Stimulated activated CD8-positive, alpha-beta memory T cell treated with anti-CD3 and anti-CD28 coated beads, Interleukin-15, amount 100 ng/mL, for 1 hour (primary cell): ENCODE measurements at places on chromosomes 2 and 18.

DNA sequence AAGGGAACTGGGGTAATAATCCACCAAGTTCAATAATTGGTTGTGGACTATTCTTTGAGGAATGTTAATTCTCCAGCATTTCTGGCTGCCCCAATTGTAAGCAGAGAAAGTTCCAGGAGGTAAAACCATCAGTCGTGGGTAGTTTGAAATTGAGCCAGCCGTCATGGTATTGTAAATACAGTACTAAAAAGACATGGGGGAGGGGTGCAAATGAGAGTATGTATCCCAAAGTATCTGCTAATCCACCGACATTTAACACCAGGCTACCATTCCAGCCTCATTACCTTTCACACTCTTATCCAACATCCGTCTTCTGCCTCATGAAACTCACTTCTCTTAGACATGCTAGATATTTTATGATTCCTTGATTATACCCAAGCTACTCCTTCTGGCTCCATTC, 507.9 kb downstream of the ERBB4 start:
- DNase-seq: no peak

DNA sequence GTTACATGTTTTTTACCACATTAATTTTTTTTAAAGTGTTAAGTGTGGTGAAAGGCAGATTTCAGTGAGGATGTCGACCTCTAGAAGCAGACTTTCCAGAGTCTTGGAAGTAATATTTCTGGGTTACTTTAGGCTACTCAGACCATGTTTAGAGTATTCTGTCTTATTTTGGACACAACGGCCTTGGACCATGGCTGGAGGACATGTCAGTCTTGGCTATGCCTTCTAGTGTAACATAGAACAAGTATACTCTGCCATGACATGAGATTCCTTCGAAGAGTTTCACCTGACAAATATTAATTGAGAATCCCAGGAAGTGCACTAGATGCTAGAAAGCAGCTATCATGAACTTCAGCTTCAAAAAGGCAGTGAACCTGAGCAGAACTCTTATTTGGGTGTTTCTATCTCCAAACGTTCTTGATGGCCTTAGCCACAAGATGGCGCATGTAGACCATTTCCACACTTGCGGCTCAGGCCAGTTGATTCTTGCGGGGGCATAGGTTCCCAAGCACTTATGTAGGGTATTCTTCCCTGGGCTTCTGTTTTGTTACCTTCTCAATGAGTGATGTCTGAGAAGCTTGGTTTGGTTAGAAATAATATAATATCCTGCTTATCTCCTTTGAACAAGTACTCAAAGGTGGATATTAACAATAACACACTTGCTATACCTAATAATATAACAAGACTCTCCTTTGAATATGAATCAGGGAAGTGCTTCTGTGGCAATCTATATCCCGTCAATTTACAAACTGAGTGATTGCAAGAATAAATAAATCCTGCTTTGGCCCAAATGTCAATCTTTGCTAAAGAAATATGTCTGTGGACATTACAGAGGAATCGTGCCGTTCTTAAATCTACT, 62.0 kb downstream of the CACNB4 start:
- DNase-seq: peak; percentile 14

DNA sequence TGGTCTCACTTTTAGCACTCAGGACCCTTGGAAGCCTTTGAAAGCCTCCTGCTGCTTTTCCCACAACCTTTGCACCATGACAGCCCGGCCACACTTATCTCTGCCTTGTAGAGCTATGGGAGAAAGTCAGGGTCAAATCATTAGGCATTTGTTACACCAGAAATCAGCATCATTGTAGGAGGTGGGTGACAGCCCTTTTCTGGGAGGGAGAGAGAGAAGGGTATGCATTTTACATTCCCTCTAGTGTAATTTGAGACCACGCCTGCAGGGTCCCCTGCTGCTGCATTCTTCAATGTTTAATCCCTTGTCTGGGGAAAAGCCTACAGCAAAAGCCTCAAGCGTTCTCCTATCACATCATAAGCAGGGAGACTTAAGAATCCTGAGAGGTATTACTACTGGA, 766.8 kb upstream of the FAM98A start:
- DNase-seq: no peak

DNA sequence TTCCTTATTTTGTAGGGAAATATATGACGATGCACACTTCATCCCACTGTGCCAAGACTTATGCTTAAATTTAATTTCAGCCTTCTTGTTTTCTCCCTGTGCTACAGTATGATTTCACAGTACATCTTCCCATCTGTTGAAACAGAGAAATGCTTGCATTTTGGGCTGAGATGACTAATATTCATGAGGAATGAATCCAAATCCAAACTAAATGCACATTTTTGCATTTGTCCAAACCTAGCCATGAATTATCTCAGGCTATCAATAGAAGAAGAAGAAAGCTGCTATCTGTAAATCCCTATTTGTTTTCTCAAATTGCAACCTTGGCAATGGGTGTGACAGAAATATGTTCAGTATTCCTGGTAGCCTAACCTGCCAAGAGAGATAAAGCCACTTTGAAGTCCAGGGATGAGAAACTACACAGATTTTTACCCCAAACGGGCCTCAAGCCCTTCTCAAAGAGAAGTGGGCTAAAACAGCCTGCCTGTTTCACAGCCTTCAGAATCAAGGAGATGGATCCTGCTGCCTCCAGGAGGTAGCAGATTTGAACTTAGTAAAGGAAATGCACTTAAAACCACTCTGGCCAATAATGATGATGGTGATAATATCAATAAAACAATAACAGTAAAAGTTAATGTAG, 306.9 kb upstream of the NT5C1B start:
- DNase-seq: no peak

- DNase-seq: no peak
These were observed 713.6 kb downstream of the SLC4A3 start for GRCh38 chr2:220341014-220341413.

- no peak for DNase-seq
These were observed 230.8 kb upstream of the SMIM21 start for GRCh38 chr18:75658330-75658729.

- DNase-seq: no peak
These were observed 131.6 kb downstream of the VAPA start for GRCh38 chr18:10045296-10045891.

DNA sequence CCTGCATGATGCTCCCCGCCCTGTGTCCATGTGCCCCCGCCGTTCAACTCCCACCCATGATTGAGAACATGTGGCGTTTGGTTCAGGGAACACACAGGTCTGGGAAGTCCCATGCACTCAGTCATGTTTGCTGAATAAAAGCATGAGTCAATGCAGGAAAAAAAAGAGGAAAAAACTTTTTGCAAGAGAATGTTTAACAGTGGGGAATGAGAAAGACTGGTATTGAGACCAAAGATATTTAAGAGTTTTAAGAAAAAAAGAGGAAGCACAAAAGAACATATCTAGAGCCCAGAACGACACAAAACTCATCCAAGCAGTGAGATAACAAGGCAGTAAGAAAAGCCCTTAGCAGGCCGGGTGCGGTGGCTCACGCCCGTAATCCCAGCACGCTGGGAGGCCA, 279.2 kb upstream of the THSD7B start:
- DNase-seq: no peak

DNA sequence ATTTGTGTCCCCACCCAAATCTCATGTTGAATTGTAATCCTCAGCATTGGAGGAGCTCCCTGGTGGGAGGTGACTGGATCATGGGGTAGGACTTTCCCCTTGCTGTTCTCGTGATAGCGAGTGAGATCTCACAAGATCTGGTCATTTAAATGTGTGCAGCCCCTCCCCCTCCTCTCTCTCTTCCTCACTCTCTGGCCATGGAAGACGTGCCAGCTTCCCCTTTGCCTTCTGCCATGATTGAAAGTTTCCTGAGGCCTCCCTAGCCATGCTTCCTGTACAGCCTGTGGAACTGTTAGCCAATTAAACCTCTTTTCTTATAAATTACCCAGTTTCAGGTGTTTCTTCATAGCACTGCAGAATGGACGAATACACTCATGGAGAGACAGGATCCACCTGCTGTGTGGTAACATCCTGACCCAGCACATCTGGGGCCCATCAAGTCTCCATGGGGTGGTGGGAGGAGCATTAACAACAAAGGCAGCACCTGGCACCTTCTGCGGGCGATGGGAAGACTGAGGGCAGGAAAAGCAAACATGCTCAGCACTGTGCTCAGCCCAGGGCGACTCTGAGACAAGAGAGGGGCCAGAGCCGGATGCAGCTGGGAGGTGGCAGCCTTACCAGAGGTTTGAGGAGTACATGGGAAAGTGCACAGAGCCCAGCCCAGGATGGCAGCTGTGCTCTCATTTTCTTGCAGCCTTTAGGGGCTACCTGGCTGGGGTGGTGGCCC, 16.2 kb upstream of the ALPP start:
- no peak for DNase-seq
